ENCODE measurements at places on chromosomes 1 and 21. TPM values are rescaled to one million over a fixed set of nuclear protein-coding genes. Genes with fewer than 3 reads are reported as not detected.

- DNase-seq, result no peak
- no peak overlapping the region for H3K4me3 ChIP-seq
- H3K27ac ChIP-seq, result peak overlapping the region; percentile 13
Measured at GRCh38 chr1:154460695-154461260, 41.2 kb upstream of the TDRD10 start.

- no peak overlapping the region for H3K4me3 ChIP-seq
- DNase-seq, result no peak
- H3K27ac ChIP-seq, result no peak overlapping the region
- H3K36me3 ChIP-seq, result no peaks in the 10 kb centered on the region
Measured at GRCh38 chr1:203046984-203047630, 20.8 kb downstream of the PPFIA4 start.

- no peak for DNase-seq
- H3K4me3 ChIP-seq, result no peak overlapping the region
Measured at GRCh38 chr1:171217658-171218443, 30.4 kb upstream of the FMO1 start.

DNA sequence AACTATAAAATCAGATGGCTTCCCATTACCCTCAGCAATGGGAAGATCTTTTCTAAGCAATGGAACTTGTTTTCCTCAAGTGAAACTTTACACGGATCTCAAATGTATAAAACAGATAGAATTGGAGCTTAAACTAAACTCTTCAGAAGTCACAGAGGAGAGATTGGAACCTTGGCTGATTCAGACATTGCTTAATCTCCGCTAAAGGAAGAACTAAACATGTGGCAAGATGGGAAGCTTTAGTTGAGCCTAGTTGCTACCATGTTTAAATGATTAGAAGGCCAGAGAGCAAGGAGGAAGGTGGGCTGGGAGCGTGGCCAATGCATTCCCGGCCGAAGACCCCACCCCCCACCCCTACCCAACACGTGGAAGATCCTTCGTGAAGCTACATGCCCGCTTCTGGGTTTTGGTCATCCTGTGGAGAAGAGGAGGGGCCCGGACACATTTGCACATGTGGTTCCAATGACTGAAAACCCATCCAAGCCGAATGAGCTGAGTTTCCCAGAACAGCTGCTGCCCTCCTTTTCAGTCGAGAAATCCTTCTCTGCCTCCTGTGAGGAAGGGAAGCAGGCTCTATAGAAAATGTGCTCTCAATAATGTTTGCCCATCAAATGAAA, 164.3 kb downstream of the MIS18A start:
- no peak overlapping the region for H3K4me3 ChIP-seq
- H3K4me1 ChIP-seq, result no peaks in the 10 kb centered on the region
- no peak for DNase-seq
- H3K27ac ChIP-seq, result no peak overlapping the region
- peaks cover 16% of the 10 kb centered on the region for H3K27me3 ChIP-seq

DNA sequence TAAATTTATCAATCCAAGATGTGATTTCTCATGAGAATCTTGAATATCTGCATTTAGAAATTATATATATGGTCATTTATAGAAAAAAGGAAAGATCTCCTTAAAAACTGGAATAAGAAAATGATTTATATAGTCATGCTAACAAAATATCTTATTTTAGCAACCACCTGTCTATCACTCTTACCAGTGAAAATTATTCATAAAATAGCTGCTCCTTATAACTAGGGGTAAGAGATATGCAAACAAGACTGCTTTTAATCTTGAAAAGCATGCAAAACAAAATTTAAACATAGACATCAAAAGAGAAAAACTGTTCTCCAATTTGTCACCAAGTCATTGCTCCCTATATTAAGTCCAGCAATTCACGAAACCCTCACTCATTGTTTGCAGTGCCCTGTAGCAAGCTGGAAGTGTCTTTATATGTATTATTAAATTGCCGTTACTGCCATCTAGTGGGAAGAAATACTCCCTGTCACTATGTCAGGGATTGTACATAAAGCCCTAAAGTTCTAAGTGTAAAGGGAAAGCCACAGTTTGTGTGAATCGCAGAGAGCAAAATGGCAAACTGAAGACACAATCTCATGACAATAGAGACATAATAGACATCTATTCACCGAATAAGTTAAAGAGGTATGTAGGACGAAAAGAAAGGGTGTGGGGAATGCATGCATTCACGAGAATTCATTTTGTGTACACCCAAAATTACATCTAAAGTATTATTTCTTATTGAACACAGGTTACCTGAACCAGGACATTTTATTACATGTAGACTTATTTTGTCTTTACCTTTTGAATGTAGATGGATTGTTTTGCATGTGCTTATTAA, 600.5 kb downstream of the USP25 start:
- no peaks in the 10 kb centered on the region for H3K36me3 ChIP-seq
- no peak overlapping the region for H3K27ac ChIP-seq
- no peak for DNase-seq
- H3K4me3 ChIP-seq, result no peak overlapping the region
- no peaks in the 10 kb centered on the region for H3K4me1 ChIP-seq

Gene TMCO2
- not detected for total RNA-seq

- DNase-seq, result peak; percentile 39
- no peaks in the 10 kb centered on the region for H3K27me3 ChIP-seq
- H3K4me1 ChIP-seq, result peaks cover 32% of the 10 kb centered on the region
- H3K4me3 ChIP-seq, result peak within 1 kb of the TSS; percentile 99
- peak within 1 kb of the TSS; percentile 98 for H3K27ac ChIP-seq
Measured at GRCh38 chr1:151060007-151060656, at the start of gene MLLT11. MLLT11 (plus strand) TSS chr1:151060397; CDS start chr1:151067225, 6,828 bp downstream.

GRCh38 chr21:41769521-41769920, 2.7 kb upstream of the RIPK4 start:
- no peak for DNase-seq
- peaks cover 58% of the 10 kb centered on the region for H3K27me3 ChIP-seq
- no peak overlapping the region for H3K27ac ChIP-seq
- H3K36me3 ChIP-seq, result no peaks in the 10 kb centered on the region
- peaks cover 13% of the 10 kb centered on the region for H3K4me1 ChIP-seq

DNA sequence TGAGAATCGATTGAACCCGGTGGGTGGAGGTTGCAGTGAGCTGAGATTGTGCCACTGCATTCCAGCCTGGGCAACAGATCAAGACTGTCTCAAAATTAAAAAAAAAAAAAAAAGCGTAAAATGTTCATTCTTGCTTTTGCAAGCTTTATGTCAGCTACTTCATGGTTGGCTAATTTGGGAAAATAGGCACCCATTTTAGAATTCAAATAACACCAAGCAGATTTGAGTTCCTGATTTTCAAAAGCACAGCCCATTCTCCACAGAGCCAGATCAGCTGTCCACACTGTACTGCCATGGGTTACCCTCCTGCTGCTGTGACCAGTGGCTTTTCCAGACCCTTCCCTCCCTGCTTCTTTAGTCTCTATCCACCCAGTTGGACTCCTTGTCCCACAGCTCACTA, 4.4 kb downstream of the THEM5 start:
- no peak overlapping the region for H3K27ac ChIP-seq
- no peaks in the 10 kb centered on the region for H3K36me3 ChIP-seq

DNA sequence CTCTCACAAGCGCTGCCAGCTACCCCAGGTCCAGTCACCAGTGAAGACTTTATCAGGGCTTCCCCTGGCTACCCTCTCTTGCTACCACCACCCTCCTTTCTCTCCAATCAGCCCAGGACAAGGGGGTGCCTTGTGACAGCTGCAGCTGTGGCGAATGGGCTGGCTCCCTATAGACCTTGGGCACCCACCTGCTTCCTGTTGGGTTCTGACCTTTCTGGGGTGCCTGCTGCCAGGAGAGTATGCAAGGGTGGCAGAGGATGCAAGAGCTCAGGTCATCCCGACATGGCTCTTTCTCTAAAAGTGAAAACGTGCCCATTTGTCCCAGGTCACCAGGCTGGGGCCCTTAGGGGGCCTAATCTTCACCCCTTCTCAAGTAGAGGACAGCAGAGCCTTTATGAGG, 6.6 kb downstream of the KLHDC8A start:
- no peaks in the 10 kb centered on the region for H3K4me1 ChIP-seq
- H3K27me3 ChIP-seq, result peaks cover 31% of the 10 kb centered on the region
- no peaks in the 10 kb centered on the region for H3K36me3 ChIP-seq
- H3K4me3 ChIP-seq, result no peak overlapping the region
- DNase-seq, result no peak

- no peaks in the 10 kb centered on the region for H3K4me1 ChIP-seq
- H3K27me3 ChIP-seq, result no peaks in the 10 kb centered on the region
- H3K4me3 ChIP-seq, result no peak overlapping the region
- H3K36me3 ChIP-seq, result no peaks in the 10 kb centered on the region
Measured at GRCh38 chr21:25079053-25079452, 528.2 kb downstream of the MRPL39 start.

Gene LYPD8
- total RNA-seq, result not detected

GRCh38 chr21:29520171-29520570, 221.4 kb downstream of the BACH1 start:
- H3K4me3 ChIP-seq, result no peak overlapping the region
- no peaks in the 10 kb centered on the region for H3K4me1 ChIP-seq
- no peaks in the 10 kb centered on the region for H3K27me3 ChIP-seq

DNA sequence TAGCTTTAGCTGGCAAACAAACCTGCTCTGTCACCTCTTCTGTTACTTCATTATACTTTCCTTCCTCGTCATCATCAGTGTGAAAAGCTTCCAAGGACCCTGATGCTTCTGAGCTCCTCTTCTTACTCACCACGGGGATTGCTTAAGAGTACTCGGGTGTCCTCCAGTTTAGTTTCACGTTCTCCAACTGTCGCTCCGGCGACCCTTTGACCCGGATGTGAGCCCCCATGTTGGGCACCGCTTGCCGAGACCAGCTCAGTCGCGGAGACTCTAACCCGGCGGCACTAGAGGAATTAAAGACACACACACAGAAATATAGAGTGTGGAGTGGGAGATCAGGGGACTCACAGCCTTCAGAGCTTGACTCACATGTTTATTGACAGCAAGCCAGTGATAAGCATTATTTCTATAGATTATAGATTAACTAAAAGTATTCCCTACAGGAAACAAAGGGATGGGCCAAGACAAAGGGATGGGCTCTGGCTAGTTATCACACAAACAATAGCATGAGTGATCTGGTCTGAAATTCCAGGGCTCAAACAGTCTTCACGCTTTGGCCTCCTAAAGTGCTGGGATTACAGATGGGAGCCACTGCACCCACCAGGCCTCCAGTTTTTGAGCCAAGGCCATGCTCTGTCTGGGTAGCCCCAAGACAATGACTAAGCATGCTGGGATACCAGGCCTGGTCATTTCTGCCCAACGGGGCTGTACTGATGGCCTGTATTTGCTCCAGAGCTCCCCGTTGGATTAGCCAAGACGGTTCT, 30.1 kb upstream of the ENO1 start:
- DNase-seq, result no peak
- peak overlapping the region; percentile 90 for H3K27ac ChIP-seq
- no peak overlapping the region for H3K4me3 ChIP-seq
- no peaks in the 10 kb centered on the region for H3K27me3 ChIP-seq
- peaks cover 4% of the 10 kb centered on the region for H3K36me3 ChIP-seq
- H3K4me1 ChIP-seq, result peaks cover 43% of the 10 kb centered on the region

Gene RAB3B
- total RNA-seq, result 0.05 TPM

Gene LAMC2
- total RNA-seq, result not detected

Gene TEX38
- total RNA-seq, result not detected

DNA sequence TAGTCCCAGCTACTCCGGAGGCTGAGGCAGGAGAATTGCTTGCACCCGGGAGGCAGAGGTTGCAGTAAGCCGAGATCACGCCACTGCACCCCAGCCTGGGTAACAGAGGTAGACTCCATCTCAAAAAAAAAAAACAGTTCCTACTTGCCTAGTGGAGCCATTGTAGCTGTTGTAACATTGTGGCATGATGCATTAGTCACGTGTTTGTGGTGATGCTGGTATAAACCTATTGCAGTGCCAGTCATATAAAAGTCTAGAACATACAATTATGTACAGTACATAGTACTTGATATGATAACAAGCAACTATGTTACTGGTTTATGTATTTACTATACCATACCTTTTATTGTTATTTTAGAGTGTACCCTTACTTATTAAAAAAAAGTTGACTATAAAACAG, 16.2 kb downstream of the KYAT3 start:
- H3K4me1 ChIP-seq, result peaks cover 47% of the 10 kb centered on the region
- no peak for DNase-seq
- no peak overlapping the region for H3K27ac ChIP-seq
- H3K27me3 ChIP-seq, result no peaks in the 10 kb centered on the region

DNA sequence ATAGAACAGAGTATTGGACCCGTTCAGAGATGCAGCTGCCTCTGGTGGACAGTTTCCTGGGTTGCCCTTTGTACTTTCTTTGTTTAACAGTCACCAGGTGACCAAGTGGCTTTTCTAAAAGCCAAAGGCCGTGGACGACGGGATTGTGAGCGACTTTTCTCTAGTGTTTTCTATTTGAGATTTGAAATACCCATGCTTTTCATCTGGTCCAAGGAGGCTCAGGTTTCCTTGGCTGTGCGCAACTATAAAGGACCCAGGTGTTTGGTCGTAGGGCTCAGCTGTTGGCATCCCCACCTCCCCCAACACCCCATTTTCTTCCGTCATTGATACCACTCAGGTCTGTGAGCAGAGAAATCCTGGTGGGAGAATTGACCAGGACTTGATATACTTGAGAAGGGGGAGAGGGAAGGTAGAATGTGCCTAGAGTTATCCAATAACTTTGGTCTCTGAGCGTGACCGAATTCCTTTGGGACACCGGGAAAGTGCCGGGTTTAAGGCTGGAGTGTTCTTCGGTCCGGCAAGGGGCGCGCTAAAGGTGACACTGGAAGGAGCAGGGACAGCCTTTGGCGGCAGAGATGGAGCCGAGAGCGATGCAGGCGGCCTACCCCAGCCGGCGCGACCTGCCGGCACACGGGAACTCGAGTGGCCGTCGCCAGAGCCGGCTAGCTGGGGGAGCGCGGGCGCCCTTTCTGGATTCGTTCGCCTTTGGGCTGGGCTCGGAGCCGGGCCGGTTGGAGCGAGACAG, 83.4 kb upstream of the BMP8A start:
- peak overlapping the region; percentile 90 for H3K4me3 ChIP-seq
- H3K27ac ChIP-seq, result peak overlapping the region; percentile 91
- H3K27me3 ChIP-seq, result no peaks in the 10 kb centered on the region

DNA sequence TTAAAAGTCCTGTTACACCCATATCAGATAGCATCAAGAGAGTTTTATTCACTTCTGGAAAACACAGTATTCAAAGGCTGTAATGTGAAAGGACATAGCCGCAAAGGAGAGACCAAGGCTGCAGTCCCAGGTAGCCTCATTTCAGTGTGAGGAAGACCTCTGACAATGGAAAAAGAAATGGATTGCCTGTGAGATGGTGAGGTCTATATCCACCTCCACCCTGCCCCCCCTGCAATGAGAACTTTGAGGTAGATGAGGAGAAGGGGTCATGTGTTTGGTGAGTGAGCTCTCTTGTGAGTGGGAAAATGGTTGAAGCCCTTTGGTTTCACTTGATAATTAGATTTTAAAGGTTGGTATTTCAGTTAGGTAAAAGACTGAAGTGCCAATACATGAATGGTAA, 3.5 kb downstream of the MRPS6 start:
- H3K27me3 ChIP-seq, result no peaks in the 10 kb centered on the region
- H3K36me3 ChIP-seq, result no peaks in the 10 kb centered on the region
- peak overlapping the region; percentile 66 for H3K4me3 ChIP-seq
- peaks cover 77% of the 10 kb centered on the region for H3K4me1 ChIP-seq

Measured in naive thymus-derived CD8-positive, alpha-beta T cell (primary cell).